ENCODE measurements at places on chromosomes 3 and 15.

DNA sequence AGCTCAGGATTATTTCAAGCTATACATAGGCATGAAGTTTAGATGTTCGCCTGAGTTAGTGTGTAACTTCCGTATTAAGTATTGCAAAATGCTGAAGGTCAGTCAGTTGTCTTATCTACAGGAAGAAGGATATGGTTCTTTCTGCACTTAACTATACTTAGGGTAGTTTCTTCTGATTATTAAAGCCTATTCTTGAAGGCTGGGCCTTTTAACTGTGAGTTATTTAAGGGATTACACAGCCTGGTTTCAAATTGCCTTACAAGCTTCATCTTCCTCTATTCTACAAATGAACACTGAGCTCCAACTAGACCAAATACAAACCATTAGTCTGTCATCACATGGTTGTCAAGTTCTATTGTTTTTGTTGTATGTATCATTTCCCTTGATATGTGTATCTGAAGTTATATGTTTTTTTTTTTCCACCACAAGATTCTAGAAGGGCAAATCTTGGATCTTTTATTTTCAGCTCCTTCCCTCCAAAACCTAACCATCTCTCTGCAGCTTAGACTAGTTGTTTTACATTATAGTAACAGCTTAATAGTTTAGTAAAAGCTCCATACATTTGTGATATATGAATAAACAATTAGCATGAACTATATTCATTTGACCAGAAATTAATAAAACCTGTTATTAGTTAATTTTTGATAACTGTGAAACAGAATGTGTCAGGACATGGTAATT, 272.9 kb upstream of the KCNMB2 start:
- DNase-seq, result no peak

- no peak for DNase-seq
Measured at GRCh38 chr15:101411581-101411980, 77.9 kb downstream of the PCSK6 start.

DNA sequence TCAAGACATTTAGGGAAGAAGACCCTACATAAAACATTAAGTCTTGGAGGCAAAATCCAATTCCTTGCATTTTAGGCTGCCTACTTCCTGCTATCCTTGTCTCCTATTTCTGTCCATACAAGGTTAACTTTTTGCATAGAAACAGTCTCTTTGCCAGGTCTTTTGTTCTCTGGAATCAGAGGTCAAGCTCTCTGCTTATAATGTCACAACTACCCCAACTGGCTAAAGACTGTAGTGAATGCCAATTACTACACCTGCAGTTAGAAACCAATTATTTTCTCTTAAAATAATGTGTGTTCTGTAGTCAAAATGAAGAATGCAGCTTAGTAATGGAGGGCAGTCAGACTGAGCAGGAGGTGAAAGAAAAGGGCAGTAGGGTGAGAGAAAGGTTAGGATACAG, 856.2 kb downstream of the TUSC7 start:
- DNase-seq, result no peak

DNA sequence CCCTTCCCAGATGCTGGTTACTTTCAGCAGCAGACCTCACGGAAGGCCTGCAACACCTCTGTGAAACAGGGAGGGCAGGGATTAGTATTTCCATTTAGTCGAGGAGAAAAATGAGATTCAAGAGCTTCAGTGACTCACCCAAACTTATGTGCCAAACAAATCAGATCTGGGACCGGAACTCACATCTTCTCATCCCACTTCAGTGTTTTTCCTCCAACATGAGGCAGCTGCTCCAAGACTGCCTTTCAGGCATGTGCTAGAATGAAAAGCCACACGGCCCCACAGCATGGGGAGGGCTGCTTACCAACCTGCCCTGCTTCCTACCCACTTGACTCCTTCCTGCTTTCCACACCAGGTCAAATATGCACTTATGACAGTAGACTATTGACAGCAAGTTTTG, 129.4 kb upstream of the SLC24A5 start:
- DNase-seq, result no peak

DNA sequence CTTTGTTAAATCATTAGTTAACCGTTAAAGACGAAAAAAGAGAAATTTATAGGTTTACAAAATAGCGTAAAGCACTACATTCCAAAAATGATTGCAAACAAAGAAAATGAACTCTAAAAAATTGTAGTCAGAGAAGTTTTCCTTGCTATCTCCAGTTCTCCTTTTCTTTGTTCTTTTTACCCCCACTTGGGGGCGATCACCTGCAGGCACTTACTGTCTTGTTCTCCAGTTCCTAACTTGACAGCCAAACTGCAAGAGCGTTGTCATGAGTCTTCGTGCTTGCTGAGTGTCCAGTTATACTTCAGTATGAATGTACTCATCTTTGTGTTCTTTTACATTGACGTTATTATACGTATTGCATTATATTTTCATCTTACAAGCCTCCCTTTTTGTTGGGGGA, 54.5 kb downstream of the CHD2 start:
- DNase-seq, result no peak

- DNase-seq, result no peak
Measured at GRCh38 chr15:50189633-50190032, 7.6 kb downstream of the SLC27A2 start.

DNA sequence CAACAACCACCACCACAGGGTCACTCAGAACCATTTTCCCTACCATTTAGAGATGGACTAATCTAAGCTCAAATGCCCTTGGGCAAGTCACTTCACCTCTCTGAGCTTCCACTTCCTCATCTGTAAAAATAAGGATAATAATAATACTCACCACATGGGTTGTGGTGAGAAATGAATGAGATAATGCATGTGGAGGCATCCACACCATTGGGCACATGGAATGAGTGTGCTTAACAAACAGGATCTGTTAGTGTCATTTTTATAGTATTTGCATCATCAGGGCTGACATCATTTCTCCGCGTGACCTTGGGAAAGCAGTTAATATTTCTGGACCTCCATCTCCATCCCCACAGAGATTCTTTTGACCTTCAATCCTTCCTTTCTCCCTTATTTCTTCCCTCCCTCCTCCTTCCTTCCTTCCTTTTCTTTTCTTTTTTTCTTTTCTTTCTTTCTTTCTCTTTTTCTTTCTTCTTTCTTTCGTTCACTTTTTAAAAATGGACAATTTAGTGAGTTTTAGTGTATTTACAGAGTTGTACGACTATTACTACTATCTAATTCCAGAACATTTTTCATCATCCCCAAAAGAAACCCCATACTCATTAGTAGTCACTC, 7.7 kb upstream of the RFT1 start:
- DNase-seq, result no peak

DNA sequence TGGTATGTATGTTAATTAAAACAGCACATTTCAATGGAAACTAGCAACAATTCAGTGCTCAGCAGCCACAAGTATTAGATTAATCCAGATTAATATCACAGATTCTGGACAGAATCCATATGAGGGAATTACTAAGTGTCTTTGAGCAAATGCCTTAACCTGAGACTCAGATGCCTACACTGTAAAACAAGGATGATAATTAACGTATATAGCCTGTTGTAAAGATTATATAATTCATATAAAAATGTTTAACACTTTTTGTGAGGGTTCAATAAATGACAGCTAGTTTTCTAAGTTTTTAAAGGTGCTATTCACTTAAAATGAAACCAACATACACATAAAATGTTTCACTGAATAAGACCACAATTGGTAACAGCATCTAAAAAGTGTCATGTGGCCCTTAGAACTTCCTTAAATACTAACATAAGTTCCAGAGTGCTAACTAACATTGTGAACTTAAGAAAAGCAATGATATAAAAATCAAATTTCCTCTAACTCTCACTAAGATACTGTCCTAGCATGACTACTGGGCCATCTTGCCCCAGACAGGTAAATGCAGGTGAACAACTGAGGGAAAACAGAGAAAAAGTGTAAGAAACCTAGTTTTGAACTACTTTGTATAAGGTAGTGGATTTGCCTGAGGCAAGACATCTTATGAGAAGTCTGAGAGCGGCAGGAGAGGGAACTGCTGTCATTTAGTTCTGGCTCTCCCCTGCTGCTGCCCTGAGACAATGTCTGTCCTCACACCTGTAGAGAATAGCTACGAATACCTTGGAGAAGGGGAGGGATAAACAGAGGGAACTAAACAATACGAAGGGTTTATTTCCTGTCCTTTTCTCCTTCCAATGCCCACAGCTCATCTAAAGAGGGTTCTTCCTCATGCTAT, 151.3 kb downstream of the ADAM10 start:
- no peak for DNase-seq

GRCh38 chr15:31473385-31474058, 146.9 kb downstream of the KLF13 start:
- DNase-seq, result no peak

DNA sequence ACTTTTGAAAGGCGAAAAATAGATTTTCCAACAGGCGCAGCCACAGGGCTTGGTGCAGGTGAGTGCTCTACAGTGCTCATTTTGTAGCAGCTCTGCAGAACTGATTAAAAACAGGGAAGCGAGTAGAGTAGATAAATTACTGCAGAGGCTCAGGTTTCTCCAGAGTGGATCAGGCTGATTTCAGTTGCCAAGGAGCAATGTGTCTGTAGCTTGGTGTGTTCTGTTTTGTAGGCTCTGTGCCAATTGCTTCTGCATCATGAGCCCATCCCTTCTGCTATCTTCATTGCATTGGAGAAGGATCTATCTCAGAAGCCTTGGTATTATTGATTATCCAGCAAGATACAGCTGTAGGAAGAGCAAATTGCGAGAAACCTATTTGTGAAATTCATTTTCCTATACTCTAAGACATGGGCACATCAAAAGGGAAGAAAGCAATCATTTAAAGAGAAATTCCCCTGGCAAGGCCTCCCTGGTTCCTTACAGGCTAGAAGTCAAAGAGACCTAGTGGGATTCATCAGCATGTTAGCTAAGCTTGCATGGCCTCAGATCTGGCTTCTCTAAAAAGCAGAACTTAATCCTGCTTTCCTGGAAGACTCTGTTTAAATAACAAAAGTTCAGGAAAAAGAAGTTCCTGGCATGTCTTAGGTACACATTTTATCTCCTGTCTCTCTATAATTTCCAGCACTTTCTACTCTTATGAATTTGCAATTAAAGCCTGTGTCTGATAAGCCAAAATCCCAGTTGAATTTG, 432.4 kb upstream of the ATP10A start:
- DNase-seq, result no peak

DNA sequence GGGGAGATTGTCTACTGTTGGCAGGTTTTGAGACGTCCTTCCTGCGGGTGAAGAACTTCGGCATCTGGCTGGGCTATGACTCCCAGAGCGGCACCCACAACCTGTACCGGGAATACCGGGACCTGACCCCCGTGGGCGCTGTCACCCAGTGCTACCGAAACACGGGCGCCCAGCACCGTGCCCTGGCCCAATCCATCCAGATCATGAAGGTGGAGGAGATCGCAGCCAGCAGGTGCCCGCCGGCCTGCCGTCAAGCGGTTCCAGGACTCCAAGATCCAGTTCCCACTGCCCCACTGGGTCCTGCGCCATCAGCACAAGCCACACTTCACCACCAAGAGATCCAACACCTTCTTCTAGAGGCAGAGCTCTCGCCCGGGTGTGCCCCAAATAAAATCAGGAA, 194.9 kb upstream of the EPHA6 start:
- peak; percentile 63 for DNase-seq

DNA sequence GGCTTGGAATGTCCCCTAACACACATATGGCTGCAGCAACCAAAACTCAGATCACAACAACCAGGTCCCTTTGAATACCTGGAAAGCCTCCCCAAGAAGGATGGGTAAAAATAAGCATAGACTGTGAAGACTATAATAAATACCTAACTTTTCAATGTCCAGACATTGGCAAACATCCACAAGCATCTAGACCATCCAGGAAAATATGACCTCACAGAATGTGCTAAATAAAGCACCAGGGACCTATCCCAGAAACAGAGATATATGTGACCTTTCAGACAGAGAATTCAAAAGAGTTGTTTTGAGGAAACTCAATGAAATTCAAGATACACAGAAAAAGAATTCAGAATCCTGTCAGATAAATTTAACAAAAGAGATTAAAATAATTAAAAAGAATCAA, 109.2 kb downstream of the NEDD4 start:
- DNase-seq, result no peak

- DNase-seq, result no peak
Measured at GRCh38 chr15:63491979-63492378, 12.4 kb upstream of the USP3 start.

GRCh38 chr3:297585-297984, 101.0 kb downstream of the CHL1 start:
- no peak for DNase-seq

GRCh38 chr15:58898150-58898680, 35.3 kb downstream of the SLTM start:
- no peak for DNase-seq

DNA sequence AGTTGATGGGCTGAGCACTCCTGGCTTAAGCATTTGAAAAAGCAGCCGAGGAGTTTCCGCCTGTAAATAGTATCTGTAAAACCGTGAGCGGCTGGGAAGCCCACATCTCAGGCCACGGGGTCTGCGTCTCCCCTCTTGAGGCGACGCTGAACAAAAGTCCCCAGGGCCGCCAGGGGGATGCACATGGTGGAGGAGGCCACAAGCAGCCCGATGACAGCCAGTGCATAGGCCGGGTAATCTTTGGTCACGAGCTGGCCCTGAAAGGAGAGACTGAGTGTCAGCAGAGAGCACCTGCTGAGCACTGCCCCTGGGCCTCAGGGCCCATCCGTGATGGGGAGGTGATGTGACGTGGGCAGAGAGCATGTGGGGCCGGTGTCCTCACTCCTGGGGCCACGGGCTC, 37.5 kb downstream of the SLC6A20 start:
- DNase-seq, result no peak

DNA sequence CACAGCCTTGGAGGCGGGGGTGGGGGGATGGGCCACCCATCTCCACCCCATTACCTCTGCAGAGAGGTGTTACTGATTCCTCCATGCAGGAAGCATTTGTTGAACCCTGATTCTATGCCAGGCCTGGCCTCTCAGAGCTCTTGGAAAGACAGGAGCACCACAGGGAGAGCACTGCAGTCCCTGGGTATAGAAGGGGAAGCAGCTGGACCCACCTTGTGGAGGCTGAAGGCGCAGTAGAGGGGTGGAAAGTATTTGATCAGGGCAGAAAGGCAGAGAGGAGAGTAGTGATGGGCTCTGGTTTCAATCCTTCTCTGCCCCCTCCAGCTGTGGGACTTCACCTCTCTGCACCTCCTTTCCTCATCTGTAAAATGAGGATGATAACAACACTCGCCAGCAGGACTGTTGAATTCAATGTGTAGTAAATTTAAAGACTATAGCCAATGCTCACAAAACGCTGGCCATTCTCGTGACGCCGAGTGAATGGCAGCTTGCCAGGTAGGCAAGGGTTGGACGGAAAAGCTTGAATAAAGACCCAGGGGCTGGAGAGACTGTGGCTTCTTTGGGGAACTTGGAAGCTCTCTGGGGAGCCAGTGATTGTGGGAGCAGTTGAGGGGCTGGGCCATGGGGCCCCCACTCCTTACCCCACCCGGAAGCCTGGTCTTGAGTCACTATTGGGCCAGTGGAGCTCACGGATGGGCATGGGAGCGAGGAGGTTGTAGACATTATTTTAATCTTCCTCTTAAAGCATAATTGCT, 8.0 kb upstream of the CCDC33 start:
- DNase-seq, result no peak

GRCh38 chr3:46733026-46733800, 15.5 kb upstream of the PRSS50 start:
- DNase-seq, result no peak

GRCh38 chr3:122843604-122844003, 48.7 kb downstream of the SLC49A4 start:
- no peak for DNase-seq

Data from posterior cingulate gyrus (tissue), 11 donors.